ENCODE measurements at places on chromosomes 7 and 10.

DNA sequence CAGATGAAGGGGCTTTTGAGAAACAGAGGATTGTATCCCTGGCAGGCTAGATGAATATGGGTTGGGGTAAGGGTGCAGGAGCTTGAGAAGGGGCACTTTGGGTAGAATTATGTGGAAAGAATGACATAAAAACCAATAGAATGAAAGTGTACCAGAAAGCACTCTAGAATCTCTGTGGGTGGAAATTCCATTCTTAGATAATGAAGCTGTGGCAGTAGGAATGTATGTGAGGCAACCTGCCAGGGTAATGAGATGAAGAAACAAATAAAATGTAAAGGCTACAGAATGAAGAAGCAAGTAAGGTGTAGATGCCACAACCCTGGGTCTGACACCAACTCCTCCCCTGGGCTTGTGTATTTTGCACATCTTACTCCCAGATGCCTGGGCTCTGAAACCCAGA is 16.8 kb downstream of the NOBOX start:
- no peak for DNase-seq

DNA sequence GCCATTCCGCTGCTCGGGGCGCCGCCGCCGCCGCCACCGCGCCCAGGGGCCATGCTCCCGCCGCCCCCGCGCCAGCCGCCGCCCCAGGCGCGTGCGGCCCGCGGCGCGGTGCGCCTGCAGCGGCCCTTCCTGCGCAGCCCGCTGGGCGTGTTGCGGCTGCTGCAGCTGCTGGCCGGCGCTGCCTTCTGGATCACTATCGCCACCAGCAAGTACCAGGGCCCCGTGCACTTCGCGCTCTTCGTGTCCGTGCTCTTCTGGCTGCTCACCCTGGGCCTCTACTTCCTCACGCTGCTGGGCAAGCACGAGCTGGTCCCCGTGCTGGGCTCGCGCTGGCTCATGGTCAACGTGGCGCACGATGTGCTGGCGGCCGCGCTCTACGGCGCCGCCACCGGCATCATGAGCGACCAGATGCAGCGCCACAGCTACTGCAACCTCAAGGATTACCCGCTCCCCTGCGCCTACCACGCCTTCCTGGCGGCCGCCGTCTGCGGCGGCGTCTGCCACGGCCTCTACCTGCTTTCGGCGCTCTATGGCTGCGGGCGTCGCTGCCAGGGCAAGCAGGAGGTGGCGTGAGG is 383 bp downstream of the MARVELD1 start:
- DNase-seq = peak; percentile 42

GRCh38 chr10:132350391-132350790 is 18.4 kb downstream of the LRRC27 start:
- DNase-seq = no peak

GRCh38 chr7:137073571-137074325 is 205.3 kb downstream of the CHRM2 start:
- DNase-seq = no peak

GRCh38 chr7:84949067-84949466 is 237.8 kb downstream of the SEMA3D start:
- no peak for DNase-seq

GRCh38 chr10:112296908-112297331 is 13.7 kb downstream of the TECTB start:
- DNase-seq = no peak

GRCh38 chr10:96211764-96212163 is 59.6 kb downstream of the BLNK start:
- DNase-seq = no peak

DNA sequence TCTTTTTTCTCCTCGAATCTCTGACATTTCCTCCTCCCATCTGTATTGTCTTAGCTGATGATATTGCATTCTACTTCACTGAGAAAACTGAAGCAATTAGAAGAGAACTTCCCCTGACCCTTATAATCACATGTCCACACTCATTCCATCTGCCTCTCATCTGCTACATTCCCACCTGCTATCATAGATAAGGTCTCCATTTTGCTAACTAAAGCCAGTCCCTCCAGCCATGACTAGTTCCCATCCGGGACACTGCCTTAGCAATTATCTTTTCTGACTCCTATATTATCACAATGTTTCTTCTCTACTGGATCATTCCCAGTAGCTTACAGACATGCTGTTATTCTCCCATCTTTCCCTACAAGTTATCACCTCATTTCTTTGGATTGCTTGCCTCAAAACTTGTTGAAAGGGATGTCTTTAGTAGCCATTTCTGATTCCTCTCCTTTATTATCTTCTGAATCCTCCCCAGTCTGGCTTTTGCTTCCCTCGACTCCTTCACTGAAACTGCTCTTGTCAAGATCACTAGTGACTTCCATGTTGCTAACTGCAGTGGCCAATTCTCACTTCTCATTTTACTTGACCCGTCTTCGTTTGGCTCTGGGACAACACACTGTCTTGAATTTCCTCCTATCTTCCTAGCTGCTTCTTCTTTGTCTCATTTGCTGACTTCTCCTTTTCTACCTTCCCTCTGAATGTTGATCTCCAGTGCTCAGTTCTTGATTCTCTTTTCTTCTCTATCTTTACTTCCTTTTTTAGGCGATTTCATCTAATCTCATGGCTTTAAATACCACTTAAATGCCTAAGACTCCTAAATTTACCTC is 35.9 kb downstream of the FZD1 start:
- DNase-seq = no peak

GRCh38 chr10:34816501-34817002 is 1.5 kb upstream of the PARD3 start:
- no peak for DNase-seq

- no peak for DNase-seq
Observed at GRCh38 chr7:34133983-34134782, 228.8 kb downstream of the BMPER start.

DNA sequence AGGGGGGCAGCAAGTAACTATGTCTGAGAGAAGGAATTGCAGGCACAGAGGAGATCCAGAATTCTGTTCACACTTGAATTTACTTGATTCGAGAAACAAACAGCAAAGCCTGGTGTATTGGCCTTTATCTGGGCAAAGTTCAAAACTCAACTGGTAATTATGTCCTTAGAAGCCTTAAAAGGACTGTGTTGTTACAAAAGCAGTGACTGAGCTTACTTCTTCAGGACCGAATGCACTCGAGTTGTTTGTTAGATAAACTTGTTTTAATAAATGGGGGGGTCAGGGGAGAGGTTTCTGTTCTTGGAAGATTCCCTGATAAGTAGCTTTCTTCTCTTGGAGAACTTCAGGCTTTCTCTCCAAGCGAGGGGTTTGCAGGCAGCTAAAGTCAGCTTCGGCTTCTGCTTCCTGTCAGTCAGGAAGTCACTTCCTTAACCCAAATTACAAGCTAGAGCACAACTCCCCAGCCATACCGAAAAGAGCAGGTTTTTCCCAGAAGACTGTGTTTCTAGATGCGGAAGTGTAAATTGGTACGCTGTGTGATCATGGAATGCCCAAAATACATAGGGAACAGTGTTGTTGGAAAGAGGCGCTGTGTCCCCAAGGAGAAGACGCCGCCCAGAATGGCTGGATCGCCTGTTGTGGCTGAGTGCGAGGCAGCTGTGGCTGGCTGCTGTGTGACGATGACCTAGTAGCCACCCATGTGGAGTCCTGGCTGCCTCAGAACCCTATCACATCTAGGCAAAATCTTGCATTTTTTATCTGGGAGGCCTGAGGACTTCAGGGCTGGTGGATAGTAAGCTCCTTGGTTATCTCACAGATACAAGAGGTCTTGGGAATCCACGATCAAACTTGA is 110.4 kb downstream of the TCF7L2 start:
- DNase-seq = no peak

DNA sequence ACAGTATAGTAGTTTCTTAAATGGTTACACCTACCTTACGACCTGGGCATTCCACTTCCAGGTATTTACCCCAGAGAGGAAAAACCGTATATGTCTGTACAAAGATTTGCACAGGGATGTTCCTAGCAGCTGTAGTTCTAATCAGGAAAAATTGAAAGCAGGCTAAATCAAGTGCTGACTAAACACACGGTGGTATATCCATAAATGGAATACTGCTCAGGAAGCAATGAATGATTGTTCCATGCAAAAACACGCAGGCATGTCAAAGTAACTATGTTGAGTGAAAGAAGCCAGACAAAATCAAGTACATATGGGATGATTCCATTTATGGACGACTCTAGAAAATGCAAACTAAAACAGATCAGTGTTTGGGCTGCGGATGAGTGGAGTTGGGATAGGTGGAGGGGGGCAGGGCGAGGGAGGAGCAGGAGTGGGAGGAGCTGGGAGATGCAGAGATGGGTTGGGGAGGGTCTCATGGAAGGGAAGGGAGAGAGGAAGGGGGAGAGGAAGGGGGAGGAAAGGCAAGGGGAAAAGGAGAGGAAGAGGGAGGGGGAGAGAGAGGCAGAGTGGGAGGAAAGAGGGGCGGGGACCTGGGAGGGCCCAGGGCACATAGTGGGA is 484 bp upstream of the MSRB2 start:
- DNase-seq = no peak

DNA sequence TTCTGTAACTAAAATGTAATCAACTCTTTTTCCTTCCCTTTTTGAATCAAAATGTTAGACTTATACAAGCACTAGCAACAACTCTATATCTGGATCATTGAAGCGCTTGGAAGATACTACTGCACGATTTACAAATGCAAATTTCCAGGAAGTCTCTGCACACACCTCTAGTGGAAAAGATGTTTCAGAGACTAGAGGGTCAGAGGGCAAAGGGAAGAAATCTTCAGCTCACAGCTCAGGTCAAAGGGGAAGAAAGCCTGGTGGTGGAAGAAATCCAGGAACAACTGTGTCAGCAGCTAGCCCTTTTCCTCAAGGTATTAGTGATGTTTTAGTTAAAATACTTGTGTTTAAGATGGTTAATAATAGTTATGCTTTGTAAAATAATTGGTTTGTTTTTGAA is 136.4 kb downstream of the MLLT10 start:
- DNase-seq = no peak

DNA sequence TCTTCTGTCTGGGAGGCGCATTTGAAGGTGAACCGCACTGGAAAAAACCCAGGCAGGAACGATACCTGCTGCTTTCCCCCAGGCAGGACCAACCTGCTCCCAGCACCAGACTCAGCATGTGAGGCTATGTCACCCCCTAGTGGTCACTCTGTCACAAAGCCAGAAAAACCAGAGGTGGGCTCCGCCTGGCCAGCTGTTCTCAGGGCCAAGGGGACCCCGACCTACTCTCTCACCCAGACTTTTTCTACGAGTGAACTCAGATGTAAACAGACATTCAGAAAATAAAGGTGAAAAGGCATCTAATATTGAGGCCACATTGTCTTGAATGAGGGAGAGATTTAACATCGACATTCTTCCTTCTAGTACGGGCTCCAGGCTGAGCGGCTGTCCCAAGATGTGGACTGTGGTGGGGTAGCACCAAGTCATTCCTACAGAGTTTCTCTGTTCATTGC is 117.3 kb downstream of the PRKAG2 start:
- DNase-seq = peak; percentile 43

- DNase-seq = no peak
Observed at GRCh38 chr7:100894860-100895700, 608 bp downstream of the ACHE start.

DNA sequence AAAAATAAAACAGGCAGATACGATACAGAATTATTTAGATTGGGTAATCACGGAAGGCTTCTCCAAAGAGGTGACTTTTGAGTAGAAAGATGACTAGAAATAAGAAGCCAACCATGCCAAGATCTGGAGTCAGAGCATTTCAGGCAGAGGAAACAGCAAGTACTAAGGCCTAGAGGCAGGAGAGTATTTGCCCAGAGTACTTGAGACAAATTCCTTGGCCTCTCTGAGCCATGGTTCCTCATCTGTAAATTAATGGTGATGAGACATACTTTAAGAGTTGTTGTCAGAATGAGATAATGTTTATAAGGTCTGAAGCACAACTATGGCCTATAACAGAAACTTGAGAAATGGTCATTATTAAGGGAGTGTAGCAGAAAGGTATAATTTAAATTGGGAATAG is 15.8 kb upstream of the GPR37 start:
- DNase-seq = no peak

GRCh38 chr7:54591404-54592386 is 49.5 kb downstream of the VSTM2A start:
- DNase-seq = no peak

DNA sequence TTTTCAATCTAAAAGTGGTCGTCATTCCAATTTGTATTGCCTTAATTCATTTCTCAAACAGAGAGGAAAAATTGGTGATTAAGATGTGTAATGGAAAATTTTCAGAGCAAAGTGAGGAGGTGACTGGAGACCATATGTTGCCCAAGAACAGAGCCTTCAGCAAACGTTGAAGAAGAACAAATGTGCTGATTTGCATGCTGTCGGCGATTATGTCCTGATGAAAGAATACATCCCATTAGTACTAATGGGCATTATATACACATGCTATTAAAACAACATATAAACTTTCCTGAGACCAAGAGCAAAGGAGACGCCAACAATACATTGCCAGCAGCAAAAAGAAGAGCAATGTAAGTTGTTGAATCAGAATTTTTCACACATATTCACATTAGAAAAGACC is 100.0 kb upstream of the ARID5B start:
- DNase-seq = no peak

GRCh38 chr7:140914083-140914482 is 10.6 kb downstream of the BRAF start:
- no peak for DNase-seq

DNA sequence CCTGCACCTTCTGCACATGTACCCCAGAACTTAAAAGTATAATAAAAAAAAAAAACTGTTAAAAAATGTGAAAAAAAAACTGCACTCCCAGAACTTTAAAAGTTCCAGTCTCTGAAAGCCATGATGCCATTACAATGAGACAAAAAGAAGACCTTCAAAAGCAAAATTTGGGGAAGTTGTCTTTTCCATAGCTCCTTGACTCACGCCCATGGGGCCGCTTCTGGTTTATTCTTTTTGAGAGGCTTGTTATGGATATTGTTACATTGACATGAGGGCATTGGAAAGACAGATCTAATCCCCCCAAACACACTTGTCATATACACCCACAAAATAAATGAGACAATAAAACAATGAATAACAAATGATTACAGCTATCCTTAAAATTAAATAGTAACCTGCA is 798 bp downstream of the BLNK start:
- DNase-seq = no peak

DNA sequence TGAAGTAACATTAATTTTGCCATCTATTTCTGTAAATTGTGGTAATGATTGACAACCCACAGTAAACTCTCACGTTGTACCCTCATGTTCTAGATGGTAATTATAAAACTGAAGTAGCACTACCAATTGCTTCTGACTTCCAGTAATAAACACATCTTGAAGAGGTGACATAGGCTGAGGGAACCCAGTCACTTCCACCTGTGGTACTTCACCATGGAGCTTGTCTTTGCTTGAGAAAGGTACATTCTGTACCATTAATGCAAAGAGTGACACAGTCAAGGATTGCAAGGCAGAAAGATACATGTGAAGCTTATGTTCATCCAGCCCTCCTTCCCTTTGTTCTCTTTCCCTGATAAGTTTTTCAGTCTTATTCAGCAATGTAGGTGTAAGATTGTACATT is 11.2 kb downstream of the CAPZA2 start:
- no peak for DNase-seq

DNA sequence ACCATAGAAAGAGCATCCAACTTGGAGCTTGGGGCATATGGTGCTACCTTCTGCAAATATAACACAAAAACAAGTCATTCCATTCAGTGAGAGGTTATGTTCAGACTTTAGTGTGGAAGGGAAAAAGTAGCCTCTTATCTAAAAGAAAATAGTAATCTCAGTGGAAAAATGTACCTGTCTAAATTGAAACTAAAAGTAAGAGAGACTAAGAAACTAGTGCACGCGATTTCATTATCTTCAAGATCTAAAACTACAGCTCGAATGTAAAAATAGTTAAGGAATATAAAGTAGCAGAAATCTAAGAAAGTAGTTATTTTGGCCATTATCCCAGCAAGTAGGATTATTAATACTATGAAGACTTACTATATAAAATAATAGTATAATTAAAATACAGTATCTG is 233.0 kb upstream of the PPP1R3A start:
- no peak for DNase-seq

GRCh38 chr10:81179805-81180452 is 642.2 kb downstream of the SH2D4B start:
- no peak for DNase-seq

All from activated T-helper 1 cell treated with anti-CD3 and anti-CD28 coated beads, Interleukin-12 subunit alpha, Interleukin-12 subunit beta, Interleukin-2, Interleukin-4 antibody, amounts not matched to agents 30 ng/mL and 10 ng/mL and 1 ng/mL, durations not matched to agents 14 hours and 24 hours and 36 hours (primary cell).